Activated effector memory CD4-positive, alpha-beta T cell treated with Interleukin-2 at 50 U/mL for 16 hours (primary cell): ENCODE measurements at places on chromosomes 4 and X.

DNA sequence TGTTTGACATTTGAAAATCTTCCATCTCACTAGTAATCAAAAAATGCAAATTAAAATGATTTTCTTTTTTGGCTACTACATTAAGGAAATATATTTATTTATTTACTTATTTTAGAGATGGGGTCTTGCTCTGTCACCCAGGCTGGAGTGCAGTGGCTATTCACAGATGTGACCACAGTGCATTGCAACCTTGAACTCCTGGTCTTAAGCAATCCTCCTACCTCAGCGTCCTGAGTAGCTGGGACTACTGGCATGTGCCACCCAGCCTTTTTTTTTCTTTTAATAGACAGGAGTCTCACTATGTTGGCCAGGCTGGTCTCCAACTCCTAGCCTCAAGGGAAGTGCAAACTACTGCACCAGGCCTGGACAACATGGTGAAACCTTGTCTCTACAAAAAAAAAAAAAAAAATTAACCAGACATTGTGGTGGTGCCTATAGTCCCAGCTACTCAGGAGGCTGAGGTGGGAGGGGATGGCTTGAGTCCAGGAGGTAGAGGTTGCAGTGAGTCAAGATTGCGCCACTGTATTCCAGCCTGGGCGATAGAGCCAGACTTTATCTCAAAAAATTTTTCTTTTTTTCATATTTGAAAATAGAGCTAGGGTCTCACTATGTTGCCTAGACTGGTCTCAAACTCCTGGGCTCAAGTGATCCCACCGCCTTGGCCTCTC lies 4.4 kb upstream of the SMIM14 start:
- no peak for DNase-seq

- no peak for DNase-seq
Observed at GRCh38 chrX:38514016-38514854, 47.1 kb upstream of the TSPAN7 start.

DNA sequence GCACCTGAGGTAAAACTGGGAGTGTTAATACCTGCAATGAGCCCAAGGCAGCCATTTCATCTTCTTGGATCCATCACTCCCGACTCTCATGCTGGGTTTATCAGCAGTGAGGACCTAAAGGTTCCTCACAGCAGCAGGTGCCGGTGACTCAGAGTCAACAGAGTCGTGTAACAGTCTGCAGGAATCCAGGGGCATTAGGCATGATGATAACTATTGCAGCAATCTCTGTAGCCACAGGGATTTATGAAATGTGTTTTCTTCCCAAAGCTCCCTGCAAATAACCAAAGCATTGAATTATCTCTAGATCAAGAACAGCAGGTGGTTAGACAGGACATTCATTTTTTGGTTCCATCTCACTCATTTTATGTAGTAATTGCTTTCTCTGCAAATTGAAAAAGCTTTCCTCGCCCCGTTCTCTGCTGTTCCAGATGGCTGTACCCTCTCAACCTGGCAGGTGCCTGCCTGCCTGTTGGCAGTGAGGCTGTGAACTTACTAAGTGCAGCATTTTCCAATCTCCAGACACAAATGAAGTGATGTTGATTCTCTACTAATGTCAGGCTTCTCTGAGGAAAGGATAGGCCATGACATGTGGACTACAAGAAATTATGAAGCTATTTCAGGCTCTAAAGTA lies 48.1 kb upstream of the TSPAN7 start:
- DNase-seq, result no peak

DNA sequence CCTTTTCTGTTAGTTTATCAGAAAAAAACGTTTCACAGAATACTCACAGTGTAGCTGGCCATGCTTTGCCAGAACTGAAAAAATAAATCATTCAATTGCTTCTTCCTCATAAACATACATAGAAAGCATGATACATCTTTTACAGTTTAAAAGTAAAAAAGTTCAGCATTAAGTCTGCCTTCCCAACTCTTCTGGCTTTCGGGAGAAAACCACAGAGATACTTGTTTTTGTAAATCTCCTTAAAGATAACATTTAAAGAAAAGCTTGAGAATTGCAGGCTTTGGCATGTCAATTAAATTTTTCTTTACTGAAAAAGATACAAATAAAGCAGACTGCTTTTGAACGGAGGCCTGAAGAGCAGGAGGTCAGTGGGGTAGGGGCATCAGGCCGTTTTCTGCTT lies 66.8 kb downstream of the SEC24D start:
- DNase-seq, result no peak

- DNase-seq, result no peak
Observed at GRCh38 chr4:177862541-177863176, 420.4 kb upstream of the AGA start.

DNA sequence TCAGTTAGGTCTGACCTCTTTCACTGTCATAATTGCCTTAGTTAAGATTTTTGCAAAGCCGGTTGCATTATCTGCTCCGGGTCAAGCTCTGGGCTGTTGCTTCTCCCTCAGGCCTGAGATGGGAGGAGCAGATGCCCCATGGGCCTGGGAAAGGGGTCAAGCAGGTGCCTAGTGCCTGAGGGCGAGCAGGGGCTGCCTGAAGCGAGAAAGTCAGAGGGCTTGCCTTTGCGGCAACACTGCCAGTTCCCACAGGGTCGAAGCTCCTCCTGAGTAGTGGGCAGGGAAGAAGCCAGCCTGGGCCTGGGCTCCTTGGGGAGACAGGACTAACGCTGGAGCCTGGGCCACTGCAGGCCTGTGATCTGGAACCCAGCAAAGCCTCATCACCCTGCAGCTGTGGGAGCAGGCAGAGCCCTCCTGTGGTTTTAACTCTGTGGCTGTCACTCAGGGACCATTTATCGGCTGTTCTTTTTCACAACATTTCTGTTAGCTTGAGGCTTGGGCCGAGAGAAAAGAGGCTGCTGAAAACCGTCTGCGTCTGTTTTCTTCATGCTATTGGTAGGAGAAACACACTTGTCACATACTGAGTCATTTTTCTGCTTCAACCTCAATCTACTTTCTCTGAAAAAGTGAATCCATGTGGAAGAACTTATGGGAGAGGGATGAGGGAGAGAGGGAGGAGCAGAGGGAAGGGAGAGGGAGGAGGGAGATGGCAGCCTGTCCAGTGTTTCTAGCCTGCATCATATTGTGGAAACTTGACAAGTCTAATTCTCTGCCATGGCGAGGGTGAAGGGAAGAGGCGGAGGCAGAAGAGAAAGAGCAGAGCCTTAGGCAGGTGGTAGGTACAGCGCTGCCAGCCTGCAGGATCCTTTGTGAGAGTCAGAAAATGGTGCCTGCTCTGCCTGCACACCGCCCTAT lies 68.4 kb downstream of the RHOH start:
- DNase-seq, result no peak

- no peak for DNase-seq
Observed at GRCh38 chrX:39911278-39911897, 186.4 kb downstream of the BCOR start.

- DNase-seq, result no peak
Observed at GRCh38 chrX:110341189-110342035, 17.2 kb upstream of the RTL9 start.

DNA sequence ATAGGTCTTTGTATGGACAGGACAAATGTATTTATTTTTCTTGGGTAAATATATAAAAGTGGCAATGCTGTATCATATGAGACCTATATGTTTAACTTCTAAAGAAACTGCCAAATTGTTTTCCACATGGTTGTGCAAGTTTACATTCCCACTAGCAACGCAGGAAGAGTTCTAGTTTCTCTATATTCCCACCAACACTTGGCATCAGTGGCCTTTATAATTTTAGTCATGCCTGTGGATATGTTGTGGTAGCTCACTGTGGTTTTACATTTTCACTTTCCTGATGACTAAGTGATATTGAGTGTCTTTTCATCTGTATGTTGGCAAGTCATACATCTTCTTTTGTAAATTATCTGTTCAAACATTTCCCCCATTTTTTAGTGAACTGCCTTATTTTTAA lies 126.0 kb downstream of the EMCN start:
- DNase-seq, result no peak

DNA sequence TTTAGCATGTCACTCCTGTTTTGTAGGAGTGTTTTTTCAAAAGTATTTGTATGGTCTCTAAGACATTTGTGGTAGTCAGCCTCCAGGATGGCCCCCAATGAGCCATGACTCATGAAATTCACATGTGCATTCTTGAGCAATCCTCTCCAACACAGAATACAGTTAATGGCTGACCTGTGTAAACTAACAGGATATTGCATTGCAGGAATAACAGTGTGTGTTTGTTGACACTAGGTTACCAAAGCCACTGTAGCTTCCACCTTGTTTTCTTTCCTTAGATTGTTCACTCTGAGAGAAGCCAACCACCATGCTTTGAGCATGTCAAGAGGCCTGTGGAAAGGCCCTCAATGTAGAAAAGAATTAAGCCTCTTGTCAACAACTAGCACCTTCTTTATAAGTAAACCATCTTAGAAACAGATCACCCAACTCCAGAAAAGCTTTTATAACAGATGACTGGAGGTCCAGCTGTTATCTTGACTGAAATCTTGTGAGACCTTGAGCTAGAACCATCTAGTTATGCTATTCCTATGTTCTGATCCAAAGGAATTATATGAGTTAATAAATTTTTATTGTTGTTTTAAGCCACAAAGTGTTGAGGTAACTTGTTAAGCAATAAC lies 28.5 kb downstream of the TBCK start:
- no peak for DNase-seq

- no peak for DNase-seq
Observed at GRCh38 chrX:15204130-15204751, 65.6 kb downstream of the ASB9 start.

GRCh38 chrX:33183361-33183760 lies 28.0 kb downstream of the DMD start:
- DNase-seq, result no peak

DNA sequence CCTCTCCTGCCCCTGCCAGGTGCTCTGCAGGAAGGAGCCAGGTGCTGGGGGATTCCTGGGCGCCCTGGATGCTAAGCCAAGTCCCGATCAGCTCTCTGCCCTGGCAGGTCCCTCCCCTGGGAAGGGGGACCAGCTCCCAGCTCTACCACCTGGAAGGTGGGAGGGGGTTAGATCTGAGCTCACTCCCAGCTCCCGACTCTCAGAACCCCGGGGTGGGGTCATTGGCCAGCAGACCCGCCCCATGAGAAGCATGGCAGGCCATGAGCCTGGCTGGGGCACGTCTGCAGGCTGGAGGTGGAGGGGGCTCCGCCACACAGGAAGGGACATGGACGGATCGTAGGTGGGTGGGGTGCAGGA lies 83.4 kb upstream of the NKX1-1 start:
- no peak for DNase-seq

DNA sequence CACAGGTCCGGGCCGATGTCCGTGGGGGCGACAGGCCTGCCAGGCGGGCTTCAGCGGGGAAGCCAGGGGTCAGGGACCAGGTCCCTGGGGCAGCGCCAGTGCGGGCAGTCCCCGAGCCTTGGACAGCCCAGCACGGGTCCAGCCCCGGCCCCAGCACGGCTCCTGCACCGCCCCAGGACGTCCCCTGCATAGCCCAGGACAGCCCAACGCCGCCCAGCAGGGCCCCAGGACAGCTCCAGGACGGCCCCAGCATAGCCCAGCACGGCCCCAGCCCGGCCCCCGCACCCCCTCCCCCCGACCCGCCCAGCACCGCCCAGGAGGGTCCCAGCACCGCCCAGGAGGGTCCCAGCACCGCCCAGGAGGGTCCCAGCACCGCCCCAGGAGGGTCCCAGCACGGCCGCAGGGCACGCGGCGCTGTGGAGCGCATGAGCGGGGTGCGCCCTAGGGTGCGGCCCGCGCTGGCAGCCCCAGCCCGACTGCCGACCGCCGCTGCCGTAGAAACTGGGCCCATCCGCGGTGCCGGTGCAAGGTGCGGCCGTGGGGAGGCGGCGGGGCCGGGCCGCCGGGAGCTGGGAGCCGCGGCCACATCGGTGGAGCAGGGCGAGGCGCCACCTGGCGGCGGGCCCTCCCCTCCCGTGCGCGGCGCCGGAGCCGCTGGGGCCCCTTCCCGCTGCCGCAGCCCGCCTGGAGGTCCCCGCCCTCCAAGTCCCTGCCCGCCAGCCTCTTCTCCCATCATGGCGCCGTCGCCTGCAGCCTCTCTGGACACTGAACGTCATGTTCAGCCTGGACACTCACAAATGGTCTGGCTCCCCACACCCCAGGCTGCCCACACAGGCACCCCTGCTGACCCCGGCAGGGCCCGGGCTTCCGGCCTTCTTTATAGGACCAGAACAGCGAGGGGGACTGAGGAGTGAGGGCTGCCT lies 106.8 kb upstream of the NKX1-1 start:
- peak; percentile 19 for DNase-seq

- no peak for DNase-seq
Observed at GRCh38 chrX:125205133-125205917, 114.3 kb upstream of the TEX13C start.

- DNase-seq, result no peak
Observed at GRCh38 chr4:73523126-73523525, 41.6 kb downstream of the AFM start.

GRCh38 chr4:7591409-7592053 lies 156.8 kb upstream of the PSAPL1 start:
- DNase-seq, result no peak

GRCh38 chr4:167119392-167119791 lies 114.9 kb downstream of the SPOCK3 start:
- DNase-seq, result no peak

- DNase-seq, result no peak
Observed at GRCh38 chr4:183918696-183919095, 13.6 kb downstream of the STOX2 start.

DNA sequence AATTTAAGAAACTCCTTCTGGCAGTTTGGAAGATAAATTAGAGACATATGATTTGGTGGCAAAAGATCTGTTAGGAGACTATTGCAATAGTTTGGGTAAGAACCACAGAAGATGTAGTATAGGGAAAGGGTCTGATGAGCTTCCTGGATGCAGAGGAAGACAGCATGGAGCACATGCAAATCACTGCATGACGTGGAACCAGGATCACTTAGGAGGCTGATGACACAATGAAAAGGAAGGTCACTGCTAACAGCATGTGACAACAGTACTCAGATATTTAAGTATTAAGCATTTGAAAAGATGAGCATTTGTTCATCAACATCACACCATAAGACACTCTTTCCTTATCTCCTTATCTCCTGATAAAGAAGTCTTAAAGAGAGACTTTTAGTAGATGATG lies 167.8 kb upstream of the LDB2 start:
- DNase-seq, result no peak

DNA sequence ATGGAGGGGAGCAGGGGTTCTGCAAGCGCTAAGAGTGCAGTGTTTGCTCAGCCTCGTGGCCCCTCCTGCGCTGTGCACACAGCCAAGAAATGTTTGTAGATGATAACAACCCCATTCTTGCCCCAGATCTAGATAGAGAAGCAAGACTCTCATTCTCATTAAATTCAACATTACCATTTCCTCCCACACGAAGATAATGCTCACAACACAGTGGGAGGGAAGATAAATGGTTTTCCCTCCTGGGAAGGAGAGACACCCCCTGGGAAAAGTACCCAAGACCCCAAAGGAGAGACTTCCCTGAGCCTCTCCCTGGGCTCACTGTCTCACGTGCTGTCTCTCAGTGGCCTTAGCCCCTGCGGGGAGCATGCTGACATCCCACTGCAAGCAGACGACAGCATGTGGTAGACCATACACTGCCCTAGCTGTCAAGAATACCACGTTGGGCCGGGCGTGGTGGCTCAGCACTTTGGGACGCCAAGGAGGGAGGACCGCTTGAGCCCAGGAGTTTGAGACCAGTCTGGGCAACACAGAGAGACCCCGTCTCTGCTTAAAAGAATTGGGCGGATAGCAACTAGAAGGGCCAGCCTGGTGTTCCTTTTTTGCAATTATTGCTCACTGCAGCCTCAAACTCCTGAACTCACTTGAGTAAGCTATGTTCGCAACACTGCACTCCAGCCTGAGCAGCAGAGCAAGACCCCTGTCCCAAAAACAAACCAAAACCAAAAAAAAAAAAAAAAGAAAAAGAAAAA lies 34.9 kb upstream of the IQSEC2 start:
- no peak for DNase-seq

GRCh38 chr4:8201321-8201781 lies 2.3 kb downstream of the SH3TC1 start:
- DNase-seq, result peak; percentile 25
